ENCODE measurements at places on chromosomes 13 and 19. TPM values are rescaled to one million over a fixed set of nuclear protein-coding genes. Genes with fewer than 3 reads are reported as not detected.

Gene GFY
- total RNA-seq: not detected

Gene MCEMP1
- not detected for total RNA-seq

GRCh38 chr19:55447421-55448174 is 4.5 kb upstream of the SHISA7 start:
- no peak overlapping the region for H3K27ac ChIP-seq
- H3K36me3 ChIP-seq: no peaks in the 10 kb centered on the region
- no peak for DNase-seq
- H3K4me3 ChIP-seq: no peak overlapping the region

- no peak overlapping the region for H3K4me3 ChIP-seq
- no peaks in the 10 kb centered on the region for H3K27me3 ChIP-seq
- no peaks in the 10 kb centered on the region for H3K36me3 ChIP-seq
- DNase-seq: no peak
- no peaks in the 10 kb centered on the region for H3K4me1 ChIP-seq
- no peak overlapping the region for H3K27ac ChIP-seq
Measured at GRCh38 chr19:30896554-30896953, 452.7 kb downstream of the TSHZ3 start.

Gene TGFBR3L
- total RNA-seq: 4.2 TPM

DNA sequence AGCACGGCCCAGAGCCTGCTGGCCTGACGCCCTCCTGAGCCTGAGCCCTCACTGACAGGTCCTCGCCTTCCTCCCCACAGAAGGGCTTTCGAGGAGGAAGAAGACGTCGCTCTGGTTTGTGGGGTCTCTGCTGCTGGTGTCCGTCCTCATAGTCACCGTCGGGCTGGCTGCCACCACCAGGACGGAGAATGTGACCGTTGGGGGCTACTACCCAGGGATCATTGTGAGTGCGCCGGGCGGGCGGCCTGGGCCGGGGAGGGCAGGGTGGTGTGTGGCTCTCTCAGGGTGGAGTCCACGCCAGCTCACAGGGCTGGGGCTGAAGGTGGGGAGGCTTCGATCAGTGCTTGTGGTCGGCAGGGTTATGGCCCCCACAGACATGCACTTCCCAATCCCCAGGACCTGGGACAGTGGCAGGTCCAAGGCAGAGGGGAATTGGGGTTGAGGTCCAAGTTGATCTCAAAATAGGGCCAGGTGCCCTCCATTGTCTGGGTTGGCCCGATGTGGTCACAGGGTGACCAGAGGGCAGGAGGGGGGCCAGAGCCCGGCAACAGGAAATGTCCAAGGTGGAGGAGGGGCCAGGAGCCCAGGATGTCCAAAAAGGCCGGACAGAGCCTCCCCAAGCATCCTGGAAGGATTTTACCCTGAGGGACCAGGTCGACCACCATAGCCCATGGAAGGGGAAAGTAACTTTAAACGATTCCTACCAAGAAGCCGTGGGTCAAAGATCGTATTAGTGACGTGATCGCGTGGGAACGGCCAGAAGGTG is 7.2 kb downstream of the TMEM255B start:
- H3K4me3 ChIP-seq: no peak overlapping the region
- no peak overlapping the region for H3K27ac ChIP-seq
- H3K27me3 ChIP-seq: peaks cover 24% of the 10 kb centered on the region
- H3K36me3 ChIP-seq: no peaks in the 10 kb centered on the region
- H3K4me1 ChIP-seq: no peaks in the 10 kb centered on the region

DNA sequence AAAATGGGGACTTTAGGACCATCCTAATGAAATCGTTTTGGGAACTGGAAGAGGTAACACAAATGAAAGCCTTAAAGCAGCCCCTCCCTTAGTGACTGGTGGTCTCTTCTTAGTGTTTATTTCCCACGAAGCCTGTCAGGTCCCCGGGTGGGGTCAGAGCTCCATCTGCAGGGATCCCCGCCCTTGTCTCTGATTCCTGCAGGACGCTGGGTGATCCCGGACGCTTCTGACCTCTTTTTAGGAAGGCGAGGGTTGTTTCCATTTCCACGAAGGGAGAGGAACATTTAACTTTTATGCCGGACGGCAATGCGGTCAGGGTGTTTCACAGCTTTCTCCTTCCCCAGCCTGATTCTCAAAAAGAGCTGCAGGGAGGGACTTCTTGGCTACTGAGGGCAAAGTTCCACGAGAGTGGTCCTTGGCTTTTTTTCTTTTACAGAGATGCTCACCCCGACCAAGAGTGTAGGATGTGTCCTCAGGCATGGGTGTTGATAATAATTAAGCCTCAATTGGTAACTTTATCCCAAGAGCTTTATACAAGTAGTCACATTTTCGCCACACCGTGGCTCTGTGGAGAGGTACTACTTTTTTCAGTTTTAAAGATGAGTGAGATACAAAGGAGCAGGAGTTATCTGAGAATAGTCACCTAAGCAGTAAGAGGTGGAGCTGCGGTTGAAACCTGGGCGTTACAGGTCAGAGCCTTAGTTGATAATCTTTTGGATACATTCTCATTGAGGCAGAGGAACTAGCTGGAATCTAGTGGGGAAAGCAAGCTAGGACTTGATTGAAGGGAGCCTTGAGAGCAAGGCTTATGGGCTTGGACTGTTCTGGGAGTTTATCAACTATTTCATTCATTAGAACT is 813 bp downstream of the ZNF284 start:
- peak overlapping the region; percentile 81 for H3K4me3 ChIP-seq
- peaks cover 19% of the 10 kb centered on the region for H3K36me3 ChIP-seq
- no peaks in the 10 kb centered on the region for H3K27me3 ChIP-seq
- H3K27ac ChIP-seq: no peak overlapping the region
- DNase-seq: no peak

- H3K27me3 ChIP-seq: no peaks in the 10 kb centered on the region
- H3K36me3 ChIP-seq: no peaks in the 10 kb centered on the region
- no peak overlapping the region for H3K4me3 ChIP-seq
- H3K27ac ChIP-seq: no peak overlapping the region
- DNase-seq: no peak
Measured at GRCh38 chr13:86298725-86299124, 499.5 kb upstream of the SLITRK6 start.

DNA sequence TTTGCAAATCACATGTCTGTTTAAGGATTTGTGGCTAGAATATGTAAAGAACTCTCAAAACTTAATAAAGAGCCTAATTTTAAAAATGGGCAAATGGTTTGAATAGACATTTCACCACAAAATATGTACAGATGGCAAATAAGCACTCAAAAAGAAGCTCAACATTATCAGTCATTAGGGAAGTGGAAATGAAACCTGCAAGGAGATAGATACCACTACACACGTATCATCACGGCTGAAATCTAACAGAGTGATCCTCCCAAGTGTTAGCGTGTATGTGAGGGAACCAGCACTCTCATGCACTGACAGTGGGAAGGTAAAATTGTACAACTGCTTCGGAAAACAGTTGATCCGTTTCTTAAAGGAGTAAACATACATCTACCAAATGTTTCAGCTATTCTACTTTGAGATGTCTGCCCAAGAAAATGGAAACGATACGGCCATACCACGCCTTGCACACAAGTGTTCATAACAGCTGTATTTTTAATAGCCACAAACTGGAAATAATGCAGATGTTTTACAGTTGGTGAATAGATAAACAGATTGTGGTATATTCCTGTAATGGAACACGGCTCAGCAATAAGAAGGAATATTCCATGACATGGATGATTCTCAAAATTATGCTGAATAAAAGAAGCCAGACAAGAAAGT is 14.5 kb downstream of the ARHGEF7 start:
- no peaks in the 10 kb centered on the region for H3K36me3 ChIP-seq
- H3K27me3 ChIP-seq: peaks cover 35% of the 10 kb centered on the region
- no peak overlapping the region for H3K4me3 ChIP-seq
- no peak overlapping the region for H3K27ac ChIP-seq

Gene CCDC70
- not detected for total RNA-seq

Gene ZNF560
- not detected for total RNA-seq

DNA sequence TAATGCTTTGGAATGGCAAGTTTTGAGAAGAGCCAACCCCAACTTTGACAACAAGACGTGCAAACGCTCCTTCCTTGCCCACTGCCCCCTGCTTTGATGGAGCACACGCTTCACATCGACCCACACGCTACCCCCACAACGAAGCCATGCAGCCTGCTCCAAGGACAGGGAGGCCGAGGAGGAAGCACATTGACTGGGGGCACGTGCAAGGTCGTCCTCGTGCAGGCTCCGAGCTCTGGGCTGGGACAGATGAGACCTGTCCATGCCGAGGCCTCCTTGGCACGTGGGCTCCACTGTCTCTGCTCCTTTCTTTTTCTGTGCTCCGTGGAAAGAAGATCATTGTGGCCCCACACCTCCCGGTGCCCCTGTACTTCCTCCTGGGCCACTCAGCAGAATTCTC is 309.0 kb downstream of the TEX29 start:
- H3K27ac ChIP-seq: no peak overlapping the region
- no peak for DNase-seq
- no peaks in the 10 kb centered on the region for H3K36me3 ChIP-seq
- H3K27me3 ChIP-seq: no peaks in the 10 kb centered on the region
- H3K4me1 ChIP-seq: no peaks in the 10 kb centered on the region
- H3K4me3 ChIP-seq: no peak overlapping the region

- no peaks in the 10 kb centered on the region for H3K27me3 ChIP-seq
- no peak overlapping the region for H3K27ac ChIP-seq
- no peaks in the 10 kb centered on the region for H3K36me3 ChIP-seq
- no peak overlapping the region for H3K4me3 ChIP-seq
Measured at GRCh38 chr13:58376775-58377174, 745.2 kb downstream of the PCDH17 start.

DNA sequence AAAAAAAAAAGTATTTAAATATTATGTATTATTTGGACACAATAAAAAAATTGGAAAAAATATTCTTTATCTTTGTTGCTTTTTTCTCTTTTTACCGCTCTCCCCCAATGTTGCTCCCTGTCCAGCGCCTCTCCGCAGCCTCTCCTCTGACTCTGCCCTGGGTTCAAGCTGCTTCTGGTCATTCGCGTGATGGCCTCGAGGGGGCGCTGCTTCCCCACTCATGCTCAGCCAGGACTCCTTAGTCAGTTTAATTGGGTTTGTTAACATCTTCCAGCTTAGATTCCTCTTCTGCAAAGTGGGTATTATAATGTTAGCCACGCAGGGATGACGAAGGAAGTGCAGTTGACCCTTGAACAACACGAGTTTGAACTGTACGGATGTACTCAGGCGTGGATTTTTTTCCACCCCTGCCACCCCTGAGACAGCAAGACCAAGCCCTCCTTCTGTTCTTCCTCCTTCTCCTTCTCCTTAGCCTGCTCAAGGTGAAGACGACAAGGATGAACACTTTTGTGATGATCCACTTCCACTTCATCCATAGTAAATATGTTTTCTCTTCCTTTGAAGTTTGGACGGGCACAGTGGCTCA is 4.9 kb upstream of the NWD1 start:
- DNase-seq: peak; percentile 61
- H3K27ac ChIP-seq: no peak overlapping the region
- H3K4me3 ChIP-seq: no peak overlapping the region

DNA sequence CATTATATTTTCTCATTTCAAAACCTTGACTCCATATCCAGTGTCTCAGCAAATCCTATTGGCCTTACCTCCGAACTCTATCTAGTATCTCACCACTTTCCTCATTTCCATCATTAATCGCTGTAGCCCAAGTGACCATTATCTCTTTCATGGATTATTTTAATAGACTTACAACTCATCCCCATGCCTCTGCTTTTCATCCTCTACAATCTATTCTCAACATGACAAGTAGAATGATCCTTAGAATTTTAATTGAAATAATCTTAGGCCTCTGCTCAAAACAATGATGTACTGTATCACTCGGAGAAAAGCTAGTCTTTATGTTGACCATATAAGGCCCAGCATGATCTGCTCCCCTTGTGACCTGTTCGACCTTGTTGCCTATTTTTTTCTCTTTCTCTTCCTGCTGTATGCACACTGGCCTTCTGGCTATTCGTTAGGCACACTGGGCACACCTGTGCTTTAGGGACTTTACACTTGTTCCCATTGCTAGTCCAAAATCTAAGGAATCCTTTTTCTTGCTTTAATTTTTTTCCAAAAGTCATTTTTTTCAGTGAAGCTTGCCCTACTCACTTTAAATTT is 21.4 kb downstream of the DNAJC15 start:
- peak overlapping the region; percentile 21 for H3K4me3 ChIP-seq
- DNase-seq: no peak
- peak overlapping the region; percentile 55 for H3K27ac ChIP-seq
- no peaks in the 10 kb centered on the region for H3K27me3 ChIP-seq

DNA sequence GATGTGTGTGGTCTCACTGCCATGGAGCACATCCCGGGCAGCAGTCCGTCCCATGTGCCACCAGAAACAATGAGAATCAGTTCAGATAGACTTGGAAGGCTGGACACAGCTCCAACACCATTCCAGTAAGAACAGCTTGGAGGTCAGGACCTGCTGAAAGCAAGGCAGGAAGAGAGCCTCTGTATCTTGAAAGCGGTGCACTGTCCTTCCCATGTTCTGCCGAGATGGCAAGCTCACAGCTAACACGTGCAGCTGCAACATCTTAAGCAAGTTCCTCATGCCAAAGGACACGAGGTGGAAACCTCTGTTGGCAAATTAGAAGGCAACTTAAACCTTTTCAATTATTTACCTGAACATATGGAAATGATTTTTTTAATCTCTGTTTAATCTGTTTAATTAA is 175.4 kb downstream of the DLEU7 start:
- no peak for DNase-seq
- H3K27ac ChIP-seq: no peak overlapping the region
- H3K36me3 ChIP-seq: no peaks in the 10 kb centered on the region
- no peaks in the 10 kb centered on the region for H3K4me1 ChIP-seq
- H3K4me3 ChIP-seq: no peak overlapping the region
- no peaks in the 10 kb centered on the region for H3K27me3 ChIP-seq

DNA sequence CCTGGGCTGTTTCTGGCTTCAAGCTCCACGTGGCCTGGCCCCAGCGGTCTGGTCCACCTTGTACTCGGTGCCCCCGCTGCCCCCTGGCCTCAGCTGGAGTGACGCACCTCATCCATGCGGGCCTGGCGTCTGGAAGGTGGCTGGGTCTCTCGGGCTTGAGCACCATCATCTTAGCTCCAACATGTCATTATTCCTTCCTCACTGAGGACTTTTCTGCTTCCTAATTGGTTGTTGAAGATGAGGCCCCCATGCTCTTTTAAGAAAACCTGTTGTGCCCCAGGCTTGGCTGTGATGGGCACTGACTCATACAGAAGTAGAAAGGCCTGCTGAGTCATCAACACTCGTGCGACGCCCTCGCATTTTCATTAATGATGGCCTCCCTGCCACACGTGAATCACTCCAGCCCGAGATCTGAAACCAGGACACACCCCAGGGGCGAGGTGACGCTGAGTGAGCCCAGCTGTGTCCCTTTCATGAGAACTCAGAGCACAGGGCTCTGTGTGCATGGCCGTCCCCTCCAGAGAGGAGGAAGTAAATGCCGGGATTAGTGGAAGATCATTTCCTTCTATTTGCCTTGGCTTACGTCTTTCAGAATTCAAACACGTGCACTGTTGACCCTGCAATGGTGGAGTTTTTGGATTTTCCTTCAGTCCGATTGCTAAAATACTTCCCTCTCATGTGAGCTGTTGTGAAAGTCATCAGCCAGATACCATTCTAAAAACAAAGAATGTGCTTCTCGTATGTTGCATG is 14.0 kb upstream of the GJA3 start:
- H3K4me3 ChIP-seq: no peak overlapping the region
- H3K4me1 ChIP-seq: peaks cover 12% of the 10 kb centered on the region
- no peaks in the 10 kb centered on the region for H3K36me3 ChIP-seq
- H3K27ac ChIP-seq: no peak overlapping the region
